ENCODE measurements at places on chromosomes 5 and 9. TPM values are rescaled to one million over a fixed set of nuclear protein-coding genes. Genes with fewer than 3 reads are reported as not detected.
A peak's percentile ranks its signal among the peaks of the same experiment; 100 is the strongest.

DNA sequence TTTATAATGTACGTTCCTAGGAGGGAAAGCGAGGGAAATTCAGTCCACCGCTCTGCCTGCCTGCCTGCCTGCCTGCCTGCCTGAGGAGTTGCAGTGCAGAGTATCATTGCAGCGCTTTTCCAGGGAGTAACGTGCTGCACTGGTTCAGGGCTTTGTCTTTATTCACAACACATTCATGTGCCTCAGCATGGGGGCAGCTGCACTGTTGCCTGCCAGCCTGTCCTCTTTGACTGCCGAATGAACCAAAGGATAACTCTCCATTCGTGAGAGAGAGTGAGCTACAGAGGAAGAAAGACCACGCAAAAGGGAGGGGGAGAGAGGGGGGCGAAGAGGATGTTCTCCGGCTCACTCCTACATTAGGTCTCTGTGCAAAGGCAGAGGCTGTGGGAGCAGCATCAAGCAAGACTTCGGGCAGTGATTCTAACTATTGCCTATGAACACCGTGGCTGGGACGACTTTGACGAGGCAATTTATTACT, 791.2 kb downstream of the MAT2B start:
- DNase-seq: peak; percentile 65

Gene TRPM3
- total RNA-seq: 1.2 TPM

DNA sequence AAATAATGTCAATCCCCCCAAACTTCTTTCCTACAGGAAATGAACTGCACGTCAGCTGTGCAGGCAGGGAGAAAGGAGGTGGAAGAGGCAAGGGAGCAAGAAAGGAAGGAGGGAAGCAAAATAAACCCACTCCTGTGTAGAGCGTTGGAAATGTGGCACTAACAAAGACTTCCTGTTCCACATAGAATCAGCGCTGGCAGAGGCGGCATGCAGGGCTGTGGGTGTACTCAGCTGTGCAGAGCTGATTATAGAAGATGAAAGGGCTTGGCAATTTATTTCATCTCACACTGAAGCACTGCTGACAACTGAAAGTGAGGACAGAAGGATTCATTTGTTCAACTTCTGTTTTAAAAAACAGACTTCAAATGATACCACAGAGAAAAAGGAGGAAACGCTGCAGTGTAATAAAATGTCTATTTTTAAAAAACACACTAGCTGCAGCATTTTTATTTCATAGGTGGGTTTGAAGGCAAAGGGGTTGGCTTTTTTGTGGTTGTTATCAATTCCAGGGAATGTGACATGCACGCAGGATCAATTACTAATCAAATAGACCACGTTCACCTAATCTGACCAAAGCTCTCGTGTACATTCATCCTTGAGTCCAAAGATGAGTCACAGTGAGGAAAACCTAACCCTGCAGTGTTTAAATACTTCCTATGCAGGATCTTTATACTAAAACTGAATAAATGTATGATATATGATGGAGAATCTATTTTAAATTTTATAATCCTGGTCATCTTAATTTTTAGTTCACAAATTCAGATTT, 583.5 kb downstream of the ZNF608 start:
- DNase-seq: peak; percentile 29

GRCh38 chr5:81519217-81519905, 125.4 kb upstream of the ACOT12 start:
- DNase-seq: no peak

Gene CAVIN4
- 1.4 TPM for total RNA-seq

Gene G3BP1
- total RNA-seq: 145 TPM

DNA sequence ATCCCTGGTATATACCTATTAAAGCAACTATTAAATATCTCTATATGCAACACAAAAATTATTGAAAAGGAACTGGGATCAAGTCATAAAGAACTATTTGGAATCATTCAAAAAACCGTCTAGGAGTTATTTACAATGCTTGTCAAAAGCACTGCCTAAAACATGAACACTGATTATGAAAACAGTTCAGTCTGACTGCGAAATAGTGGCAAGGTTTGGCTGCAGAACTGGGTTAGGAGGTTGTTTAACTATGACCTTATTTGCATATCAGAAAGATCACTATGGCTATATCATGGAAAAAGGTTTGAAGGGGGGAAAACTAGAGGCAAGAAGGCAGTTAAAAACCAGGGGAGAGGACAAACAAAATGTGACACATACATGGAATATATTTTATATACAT, 12.0 kb downstream of the FBXW2 start:
- no peak for DNase-seq

- DNase-seq: no peak
Measured at GRCh38 chr5:142245786-142246185, 79.0 kb downstream of the SPRY4 start.

Gene ENTPD2
- not detected for total RNA-seq

Gene PFN3
- total RNA-seq: not detected

- no peak for DNase-seq
Measured at GRCh38 chr5:10981932-10982331, 220.9 kb upstream of the DAP start.

DNA sequence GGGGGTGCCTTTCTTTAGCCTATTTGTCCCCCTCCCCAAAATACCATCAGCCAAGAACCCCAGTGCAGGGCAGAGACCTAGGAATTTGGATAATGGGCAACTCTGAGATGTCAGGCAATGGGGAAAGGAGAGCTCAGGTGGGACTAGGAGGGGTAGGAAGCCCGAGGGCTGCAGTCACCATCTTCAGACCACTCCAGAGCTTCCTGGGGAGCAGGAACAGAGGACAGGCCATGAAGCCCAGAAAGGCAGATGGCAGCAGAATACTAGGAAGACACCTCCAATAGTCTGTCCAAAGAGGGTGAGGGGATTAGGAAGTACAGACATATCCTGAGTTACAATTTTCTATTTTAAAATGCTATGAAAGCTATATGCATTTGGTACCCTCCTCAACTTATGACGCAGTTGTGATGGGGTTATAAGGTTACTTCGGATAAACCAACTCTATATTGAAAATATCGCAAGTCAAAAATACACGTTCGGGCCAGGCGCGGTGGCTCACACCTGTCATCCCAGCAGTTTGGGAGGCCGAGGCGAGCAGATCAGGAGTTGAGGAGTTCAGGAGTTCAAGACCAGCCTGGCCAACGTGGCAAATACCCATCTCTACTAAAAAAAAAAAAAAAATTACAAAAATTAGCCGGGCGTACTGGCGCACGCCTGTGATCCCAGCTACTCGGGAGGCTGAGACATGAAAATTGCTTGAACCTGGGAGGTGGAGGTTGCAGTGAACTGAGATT, 34.6 kb upstream of the IL17B start:
- DNase-seq: no peak

DNA sequence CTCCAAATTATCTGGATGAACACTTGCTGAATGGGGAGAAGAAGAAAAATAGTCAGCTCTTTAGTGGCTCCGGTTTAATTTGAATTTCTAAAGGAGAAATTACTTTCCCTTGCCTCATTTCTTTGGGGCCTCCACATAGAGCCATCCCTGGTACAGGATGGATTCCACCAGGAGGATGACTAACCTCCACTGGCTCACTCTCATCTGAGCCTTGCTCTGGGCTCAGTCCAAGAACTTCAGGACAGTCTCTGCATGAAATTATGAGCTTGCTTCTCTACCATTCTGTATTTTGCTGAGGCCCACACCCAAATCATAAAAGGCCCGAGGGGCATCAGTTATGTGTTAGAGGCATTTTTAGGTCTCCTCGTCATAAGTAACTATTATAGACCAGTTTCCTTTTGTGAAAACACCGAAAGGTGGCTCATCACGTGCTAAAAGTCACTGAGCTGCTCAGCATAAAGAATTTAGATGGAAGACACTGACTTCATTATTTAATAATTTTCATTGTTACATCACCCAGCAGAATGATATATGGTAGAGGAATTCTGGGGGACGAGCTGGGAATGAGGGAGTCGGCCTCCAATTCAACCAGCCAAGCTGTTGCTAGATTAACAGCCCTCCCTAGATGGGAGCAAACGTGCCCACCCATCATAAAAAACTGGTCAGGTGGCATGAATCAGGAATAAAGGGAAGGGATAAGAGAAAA, 222.1 kb downstream of the TARS1 start:
- peak; percentile 52 for DNase-seq

DNA sequence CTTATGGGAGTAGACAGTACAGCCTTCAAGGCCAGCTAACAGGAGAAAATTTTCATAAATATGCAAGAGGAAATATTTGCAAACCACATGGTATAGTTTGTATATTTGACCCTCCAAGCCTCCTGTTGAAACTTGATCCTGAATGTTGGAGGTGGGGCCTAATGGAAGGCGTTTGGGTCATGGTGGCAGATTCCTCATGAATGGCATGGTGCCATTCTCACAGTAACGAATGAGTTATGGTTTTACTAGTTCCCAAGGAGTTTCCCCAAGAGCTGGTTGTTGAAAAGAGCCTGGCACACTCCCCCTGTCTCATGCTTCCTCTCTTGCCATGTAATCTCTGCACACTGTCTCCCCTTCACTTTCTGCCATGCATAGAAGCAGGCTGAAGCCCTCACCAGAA, 3.3 kb upstream of the PAIP1 start:
- peak; percentile 9 for DNase-seq

DNA sequence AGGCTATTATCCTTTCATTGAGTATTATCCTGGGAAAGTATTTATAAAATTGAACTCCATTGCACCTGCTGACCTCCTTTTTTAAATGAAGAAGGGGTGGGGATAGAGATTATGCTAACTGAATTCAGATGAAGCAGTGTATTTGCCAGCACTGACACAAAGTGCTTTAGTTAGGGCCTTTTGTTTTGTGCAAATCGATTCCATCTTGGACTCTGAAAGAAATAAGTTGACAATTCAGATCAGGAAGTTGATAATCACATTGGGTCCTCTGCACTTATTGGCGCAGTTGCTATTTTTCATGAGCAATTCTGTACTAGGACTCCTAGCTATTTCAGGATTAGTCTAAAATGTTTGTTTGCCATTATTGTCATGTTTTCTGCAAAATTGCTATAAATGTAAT, 101.6 kb upstream of the FSD1L start:
- DNase-seq: no peak

DNA sequence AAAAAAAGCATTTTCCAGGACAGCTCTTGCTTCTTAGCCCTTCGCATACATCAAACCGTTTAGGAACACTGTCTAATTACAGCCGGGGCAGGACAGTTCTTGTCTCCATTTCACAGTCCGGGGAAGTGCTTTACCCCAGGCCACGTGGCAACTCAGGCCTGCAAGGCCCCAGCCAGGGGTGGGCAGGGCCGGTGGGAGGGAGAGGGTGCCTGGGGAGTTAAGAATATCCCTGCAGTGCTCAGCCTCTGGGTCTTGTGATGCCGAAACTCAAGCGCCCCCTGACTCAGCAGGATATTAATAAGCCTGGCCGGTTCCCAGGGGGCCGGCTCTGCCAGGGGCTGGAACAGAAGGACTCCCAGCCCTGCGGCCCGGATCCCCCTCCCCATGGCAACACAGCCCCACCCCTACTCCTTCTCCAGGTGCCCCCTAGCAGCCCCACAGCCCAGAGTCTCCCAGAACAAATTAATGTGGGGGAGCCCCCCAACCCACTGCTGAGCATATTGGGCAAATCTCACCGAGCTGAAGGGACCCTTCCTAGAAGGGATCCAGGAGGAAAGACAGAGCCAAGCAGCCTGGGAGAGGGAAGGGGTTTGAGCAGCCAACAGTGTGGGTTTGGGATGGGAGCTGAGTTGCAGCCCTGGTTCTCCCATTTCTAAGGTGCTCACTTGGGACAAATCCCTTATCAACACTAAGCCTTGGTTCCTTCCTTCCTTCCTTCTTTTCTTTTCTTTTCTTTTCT, 45.3 kb downstream of the PLPP7 start:
- peak; percentile 94 for DNase-seq

Gene FGF1
- 2.9 TPM for total RNA-seq

Gene PCDHB2
- total RNA-seq: 1.4 TPM

GRCh38 chr9:107894572-107895261, 405.1 kb upstream of the KLF4 start:
- no peak for DNase-seq

DNA sequence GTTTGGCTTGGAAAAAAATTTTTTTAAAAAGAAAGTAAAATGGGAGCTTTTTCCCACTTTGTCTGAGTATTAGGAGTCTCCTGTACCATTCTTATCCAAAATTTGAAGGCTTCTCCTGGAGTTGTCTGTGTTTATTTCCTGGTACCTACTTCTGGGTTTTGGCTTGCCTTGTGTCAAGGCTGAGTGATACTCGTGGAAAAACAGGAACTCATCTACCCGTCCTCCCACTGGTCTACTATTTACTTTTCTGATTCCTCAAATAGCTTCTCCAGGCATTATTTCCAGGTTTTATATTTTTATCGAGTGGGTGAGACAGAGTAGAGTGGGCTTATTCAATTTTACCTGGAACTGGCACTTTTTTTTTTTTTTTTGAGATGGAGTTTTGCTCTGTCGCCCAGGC, 99.4 kb downstream of the RMI1 start:
- no peak for DNase-seq

GRCh38 chr9:91059713-91060112, 258.1 kb downstream of the SYK start:
- DNase-seq: no peak

DNA sequence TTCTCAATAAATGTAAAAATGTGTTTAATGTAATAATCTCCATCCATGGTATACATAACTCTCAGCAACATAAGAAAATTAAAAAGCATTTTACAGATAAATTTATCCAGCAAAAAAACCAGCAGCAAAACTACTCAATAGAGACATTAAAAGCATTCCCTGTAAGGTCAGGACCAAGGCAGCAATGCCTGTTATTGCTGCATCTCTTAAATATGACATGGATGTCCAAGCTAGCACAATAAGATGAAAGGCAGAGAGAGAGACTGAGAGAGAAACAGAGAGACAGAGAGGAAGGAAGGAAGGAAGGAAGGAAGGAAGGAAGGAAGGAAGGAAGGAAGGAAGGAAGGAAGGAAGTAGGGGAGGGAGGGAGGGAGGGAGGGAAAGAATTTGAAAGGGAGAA, 289.0 kb upstream of the PAPPA start:
- DNase-seq: no peak

Gene CCL21
- not detected for total RNA-seq

DNA sequence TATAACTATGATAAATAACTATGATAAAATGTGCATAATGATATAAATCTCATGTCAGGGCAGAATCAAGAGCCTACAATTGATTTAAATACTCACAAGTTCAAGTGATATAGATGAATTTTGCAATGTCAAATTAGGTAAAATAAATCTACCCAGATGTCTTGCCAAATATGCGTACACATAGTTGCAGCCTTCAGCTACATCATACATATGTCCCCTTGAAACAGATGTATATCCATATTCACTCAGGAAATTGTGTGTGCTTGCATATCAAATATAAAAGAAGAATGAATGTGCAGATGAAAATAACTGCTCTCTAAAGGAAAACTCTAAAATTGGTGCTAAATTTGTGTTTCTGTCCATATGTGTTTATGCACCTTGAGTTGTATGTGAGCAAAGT, 130.7 kb downstream of the CDH12 start:
- DNase-seq: no peak

DNA sequence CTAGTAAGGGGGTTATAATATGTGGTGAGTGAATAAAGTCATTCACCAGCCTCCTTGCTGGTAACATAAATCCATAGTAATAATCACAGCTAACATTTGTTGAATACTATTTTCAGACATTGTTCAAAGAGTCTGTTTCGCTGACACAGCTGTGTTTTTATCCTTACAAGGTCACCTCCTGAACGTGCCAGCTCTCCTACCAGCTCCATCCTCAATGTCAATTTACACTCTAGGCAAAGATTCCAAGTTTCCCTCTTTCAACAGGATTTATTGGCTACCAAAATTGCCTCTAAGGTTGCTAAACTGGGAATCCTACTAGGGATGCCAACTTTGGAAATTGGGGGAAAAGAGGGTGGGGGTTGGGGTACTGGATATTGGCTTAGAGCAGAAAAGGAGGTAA, 30.7 kb upstream of the SMC5 start:
- no peak for DNase-seq
